ENCODE measurements at places on chromosomes 1 and 21. TPM values are rescaled to one million over a fixed set of nuclear protein-coding genes. Genes with fewer than 3 reads are reported as not detected.

- no peak for DNase-seq
These were observed 7.9 kb downstream of the LEFTY2 start for GRCh38 chr1:225933072-225933471.

Gene LCE1A
- not detected for total RNA-seq

Gene THEM5
- not detected for total RNA-seq

GRCh38 chr21:40936771-40937261, 89.9 kb upstream of the DSCAM start:
- DNase-seq, result no peak

Gene FNDC10
- 2.6 TPM for total RNA-seq

Gene OR4F29
- not detected for total RNA-seq

- DNase-seq, result no peak
These were observed 8.7 kb upstream of the C2CD2 start for GRCh38 chr21:41962425-41962966.

GRCh38 chr1:81493102-81493869, 307.4 kb upstream of the ADGRL2 start:
- no peak for DNase-seq

DNA sequence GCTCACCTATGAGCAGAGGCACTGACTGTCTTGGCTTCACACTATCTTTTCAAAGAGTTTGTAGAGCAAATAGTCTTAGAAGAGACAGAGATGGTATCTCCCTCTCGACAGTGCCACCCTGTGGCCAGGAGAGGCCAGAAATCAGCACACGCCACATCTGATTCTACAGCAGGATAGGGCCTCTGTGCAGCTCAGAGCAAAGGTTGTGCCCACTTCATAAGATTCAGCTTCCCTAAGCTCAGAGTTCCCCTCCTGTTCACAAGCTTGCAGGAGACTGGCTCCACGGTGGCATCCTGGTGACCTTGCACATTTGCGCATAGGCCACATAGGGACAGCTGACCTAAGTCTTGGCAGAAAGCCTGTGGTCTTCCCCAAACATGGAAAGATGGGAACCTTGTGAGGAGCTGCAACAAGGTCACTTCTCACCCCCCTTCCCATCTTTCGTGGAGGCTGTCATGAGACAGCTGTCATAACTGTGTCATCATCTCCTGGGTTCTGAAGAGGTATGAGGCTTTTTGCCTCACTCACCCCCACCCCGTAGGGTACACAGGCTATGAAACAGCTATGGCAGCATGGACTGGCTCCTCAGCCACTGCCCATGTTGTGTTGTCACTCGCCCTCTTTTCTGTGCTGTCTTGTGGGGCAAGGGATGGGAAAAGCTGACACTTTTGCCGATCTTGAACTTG, 3.0 kb downstream of the ITLN2 start:
- DNase-seq, result no peak

Gene APCS
- total RNA-seq, result not detected

GRCh38 chr21:40165773-40166070, 298.5 kb downstream of the PCP4 start:
- DNase-seq, result no peak

DNA sequence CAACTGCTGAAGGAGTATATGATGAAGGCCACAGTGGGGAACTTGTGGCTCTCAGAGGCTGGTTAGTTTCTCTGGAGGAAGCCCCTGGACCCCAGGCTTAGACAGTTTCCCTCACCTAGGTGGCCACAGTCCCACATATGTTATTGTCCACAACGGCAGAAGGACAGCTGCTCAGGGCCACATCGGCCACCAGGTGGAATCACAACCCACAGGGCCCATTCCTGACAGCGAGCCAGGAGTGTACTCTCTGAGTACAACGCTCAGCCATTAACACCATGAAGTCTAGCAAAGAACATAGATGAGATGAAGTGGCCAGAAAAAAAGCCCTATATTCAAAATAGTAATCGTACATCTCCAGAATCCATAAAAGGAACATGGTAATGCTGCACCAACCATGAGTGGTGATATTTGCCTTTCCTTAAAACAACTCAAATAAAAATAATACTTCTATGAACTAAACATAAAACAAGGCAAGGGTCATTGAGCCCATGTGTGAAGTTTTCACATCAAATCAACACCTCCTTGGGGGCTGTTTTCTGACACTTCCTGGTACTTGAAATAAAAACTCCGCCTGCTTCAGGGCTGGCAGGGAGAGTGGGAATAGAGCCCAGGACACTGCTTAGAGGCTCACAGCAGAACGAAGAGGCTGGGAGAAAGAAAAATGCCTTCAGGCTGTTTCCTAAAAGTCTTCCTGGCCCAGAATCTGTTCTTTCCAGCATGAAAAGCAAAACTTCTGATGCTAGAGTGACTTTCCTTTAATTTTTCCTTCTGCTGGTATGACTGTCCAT, 383.3 kb downstream of the HHAT start:
- no peak for DNase-seq

GRCh38 chr1:208031316-208031931, 120.5 kb upstream of the CD34 start:
- DNase-seq, result no peak

GRCh38 chr1:48761986-48762385, 14.7 kb downstream of the BEND5 start:
- DNase-seq, result no peak

Gene TP73
- not detected for total RNA-seq

Gene SUSD4
- 0.07 TPM for total RNA-seq

- DNase-seq, result no peak
These were observed 13.4 kb downstream of the RAB7B start for GRCh38 chr1:205989786-205990185.

Data from epithelial cell of proximal tubule (primary cell).